AG04450 (cell line): ENCODE measurements at places on chromosomes 6 and 20.

- no peak for DNase-seq
Measured at GRCh38 chr20:62430311-62430853, 3.0 kb upstream of the RBBP8NL start.

DNA sequence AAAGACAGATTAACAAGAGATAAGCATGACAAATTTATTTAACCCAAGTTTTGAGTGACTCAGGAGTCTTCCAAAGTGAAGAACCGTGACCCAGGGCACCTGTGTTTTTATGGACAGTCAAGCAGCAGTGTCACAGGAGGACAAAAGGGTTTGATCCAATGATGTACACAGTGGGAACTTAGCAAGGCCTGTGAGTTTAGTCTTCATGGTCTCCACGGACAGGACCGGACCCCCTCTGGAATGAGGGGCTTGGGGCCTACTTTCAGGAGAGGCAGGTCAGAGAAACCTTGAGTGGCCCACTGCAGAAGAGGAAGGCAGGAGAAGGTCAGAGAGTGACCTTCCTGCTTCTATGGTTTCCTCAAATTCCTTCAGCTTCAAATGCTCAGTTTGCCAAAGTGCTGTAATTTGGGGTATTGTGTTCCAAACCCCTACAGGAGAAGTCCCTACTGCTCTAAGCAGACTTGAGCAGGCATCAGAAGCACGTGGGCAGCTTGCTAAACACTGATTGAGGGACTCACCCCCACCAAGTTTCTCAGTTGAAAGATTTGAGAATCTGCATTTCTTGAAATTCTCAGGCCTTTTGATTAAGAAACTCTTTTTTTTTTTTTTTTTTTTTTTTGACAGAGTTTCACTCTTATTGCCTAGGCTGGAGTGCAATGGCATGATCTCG lies 26.4 kb upstream of the ZMYND8 start:
- DNase-seq, result no peak

- DNase-seq, result no peak
Measured at GRCh38 chr6:27575594-27576361, 102.9 kb upstream of the ZNF184 start.

DNA sequence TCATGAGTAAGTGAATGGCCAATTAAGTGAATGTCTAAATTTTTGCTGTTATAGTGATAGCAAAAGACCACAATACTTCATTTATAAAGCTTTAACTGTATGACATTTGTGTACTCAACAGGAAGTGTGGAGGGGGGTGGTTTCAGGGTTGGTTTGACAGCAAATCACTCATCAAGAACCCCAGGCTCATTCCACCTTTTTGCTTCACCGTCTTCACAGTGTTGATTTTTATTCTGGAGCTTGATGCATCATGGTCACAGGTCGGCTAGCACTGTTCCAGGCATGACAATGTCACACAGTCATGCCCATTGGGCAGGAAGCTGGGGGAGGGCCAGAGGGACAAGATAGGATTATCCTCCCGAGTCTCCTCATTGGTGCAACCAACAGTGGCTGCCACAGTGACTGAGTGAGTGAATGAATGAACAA lies 75.0 kb downstream of the MDGA1 start:
- no peak for DNase-seq

- no peak for DNase-seq
Measured at GRCh38 chr6:37820718-37821079, 1.2 kb downstream of the ZFAND3 start.

- no peak for DNase-seq
Measured at GRCh38 chr20:31674895-31675827, 37.4 kb downstream of the COX4I2 start.

DNA sequence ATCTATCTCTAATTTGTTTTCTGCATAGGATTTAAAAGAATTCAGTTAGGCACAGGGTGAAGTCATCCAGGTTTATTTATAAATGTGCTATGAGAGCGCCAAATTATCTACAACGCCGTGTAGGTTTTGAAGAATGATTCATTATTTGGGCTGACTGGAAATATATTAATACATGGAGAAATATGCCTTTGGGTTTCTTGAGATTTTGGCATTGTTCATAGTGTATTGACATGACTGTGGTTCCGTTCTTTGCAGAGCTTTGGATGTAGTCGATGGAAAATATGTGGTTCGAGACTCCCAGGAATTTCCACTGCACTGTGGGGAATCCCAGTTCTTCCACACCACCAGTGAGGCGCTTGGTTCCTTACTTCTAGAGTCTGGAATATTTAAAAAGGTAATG lies 90.9 kb downstream of the CRYBG1 start:
- DNase-seq, result no peak

GRCh38 chr6:129635396-129636130 lies 74.4 kb downstream of the ARHGAP18 start:
- no peak for DNase-seq

DNA sequence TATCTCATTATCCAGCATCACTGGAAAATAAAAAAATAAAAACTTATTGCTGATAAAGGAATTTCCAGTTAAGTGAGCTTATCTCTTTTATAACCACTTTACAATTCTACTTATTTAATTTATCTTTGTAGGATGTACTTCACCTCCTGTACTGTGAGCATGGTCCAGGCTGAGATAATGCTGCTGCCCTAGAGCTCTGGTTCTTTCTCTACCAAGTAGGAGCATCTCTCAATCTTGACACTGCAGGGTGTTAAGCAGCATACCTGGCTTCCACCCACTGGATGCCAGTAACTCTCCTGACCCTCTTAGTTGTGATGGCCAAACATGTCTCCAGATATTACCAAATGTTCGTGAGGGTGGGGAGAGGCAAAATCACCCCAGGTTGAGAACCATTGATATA lies 454.5 kb downstream of the ADGRB3 start:
- DNase-seq, result no peak

GRCh38 chr6:115675443-115675842 lies 385.2 kb downstream of the FRK start:
- DNase-seq, result no peak

- no peak for DNase-seq
Measured at GRCh38 chr6:107030151-107030550, 2.2 kb downstream of the MTRES1 start.

- no peak for DNase-seq
Measured at GRCh38 chr6:43997345-43997677, 129.9 kb downstream of the MRPL14 start.

- no peak for DNase-seq
Measured at GRCh38 chr6:106446287-106446885, 85.9 kb downstream of the CRYBG1 start.

DNA sequence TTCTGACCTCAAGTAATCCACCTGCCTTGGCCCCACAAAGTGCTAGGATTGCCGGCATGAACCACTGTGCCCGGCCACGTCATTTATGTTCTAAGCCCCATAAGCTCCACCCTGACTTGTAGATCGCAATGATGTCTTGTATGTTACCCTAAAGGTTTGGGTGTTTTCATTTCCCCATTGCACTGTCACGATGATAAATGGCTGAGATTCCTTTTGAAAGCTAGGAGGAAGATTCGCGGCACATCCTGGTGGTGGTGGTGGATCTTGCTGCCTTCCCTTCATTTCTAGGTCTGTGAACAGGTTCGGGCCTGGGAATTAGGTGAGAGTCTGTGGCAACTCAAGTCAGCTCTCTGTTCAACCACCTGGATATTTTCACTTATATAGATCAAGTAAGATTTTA lies 28.3 kb downstream of the MUC22 start:
- DNase-seq, result no peak

- DNase-seq, result no peak
Measured at GRCh38 chr20:23654000-23654399, 16.2 kb upstream of the CST3 start.

GRCh38 chr6:151240791-151241642 lies 1.2 kb downstream of the AKAP12 start:
- peak; percentile 13 for DNase-seq

DNA sequence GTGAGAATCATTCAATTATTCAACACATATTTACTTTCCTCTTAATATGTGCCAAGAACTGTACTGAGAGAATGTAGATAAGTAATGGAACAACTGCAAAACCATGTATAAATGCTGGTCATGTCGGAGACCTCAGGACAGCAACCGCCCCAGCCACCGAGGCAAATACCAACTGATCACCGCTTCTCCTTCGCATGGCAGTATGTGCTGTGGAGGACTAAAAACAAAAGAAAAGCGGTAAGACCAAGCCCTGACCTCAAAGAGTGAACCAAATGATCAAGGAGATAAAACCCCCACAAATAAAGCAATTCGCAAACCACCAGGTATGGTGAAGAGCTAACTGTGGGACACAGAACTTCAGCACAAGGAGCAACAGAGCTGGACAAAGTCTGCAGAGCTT lies 104.3 kb downstream of the TRERF1 start:
- no peak for DNase-seq

DNA sequence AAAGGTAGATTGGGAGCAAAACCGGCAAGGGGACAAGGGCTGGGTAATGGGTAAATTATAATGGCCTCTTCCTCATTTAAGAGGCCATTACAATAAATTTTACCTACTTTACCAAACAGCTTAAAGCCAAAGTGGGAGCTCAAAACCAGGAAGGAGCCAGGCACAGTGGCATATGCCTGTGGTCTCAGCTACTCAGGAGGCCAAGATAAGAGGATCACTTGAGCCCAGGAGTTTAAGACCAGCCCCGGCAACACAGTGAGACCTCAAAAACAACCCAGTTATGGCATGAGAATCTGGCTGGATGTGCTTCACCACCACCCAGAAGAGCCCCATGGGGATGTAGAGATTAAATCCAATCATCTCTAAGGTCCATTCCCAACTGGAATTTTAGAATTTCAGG lies 52.9 kb upstream of the TAF8 start:
- DNase-seq, result no peak

GRCh38 chr20:48064929-48065328 lies 279.6 kb upstream of the SULF2 start:
- no peak for DNase-seq

- DNase-seq, result no peak
Measured at GRCh38 chr20:46010491-46011391, 2.0 kb downstream of the MMP9 start.

- DNase-seq, result no peak
Measured at GRCh38 chr6:24891004-24891403, 44.8 kb downstream of the RIPOR2 start.

- no peak for DNase-seq
Measured at GRCh38 chr6:43103253-43103876, 27.3 kb downstream of the PTK7 start.

- DNase-seq, result no peak
Measured at GRCh38 chr6:92510137-92510536, 909.2 kb downstream of the EPHA7 start.

DNA sequence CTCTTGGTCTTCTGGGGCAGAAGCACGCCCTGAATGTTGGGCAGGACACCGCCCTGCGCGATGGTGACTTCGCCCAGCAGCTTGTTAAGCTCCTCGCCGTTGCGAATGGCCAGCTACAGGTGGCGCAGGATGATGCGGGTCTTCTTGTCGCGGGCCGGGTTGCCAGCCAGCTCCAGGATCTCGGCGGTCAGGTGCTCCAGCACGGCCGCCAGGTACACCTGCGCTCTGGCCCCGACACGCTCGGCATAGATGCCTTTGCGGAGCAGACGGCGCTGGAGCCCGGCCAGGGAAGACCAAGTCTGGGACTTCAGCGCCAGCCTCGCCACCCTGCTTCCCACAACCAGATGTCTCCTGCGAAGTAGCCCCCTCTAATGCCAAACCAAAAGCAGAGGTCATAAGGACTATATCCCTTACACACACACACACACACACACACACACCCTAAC lies 8.0 kb upstream of the SLC17A3 start:
- DNase-seq, result no peak

DNA sequence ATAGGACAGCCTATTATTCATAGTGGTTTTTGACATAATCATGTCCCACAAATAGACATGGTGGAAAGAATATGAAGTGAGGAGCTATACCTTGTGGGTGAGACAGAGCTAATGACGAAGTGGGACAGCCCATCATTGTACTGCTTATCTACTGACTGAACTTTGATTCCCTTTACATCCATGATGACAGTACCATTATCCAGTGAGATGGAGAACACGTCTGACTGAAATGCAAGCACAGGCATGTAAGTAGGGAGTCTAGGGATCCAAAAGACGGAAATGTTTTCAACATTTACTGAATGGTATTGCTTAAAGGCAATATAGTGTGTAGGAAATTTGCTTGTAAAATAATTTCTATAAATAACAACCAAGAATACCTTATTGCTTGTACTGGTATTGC lies 43.5 kb downstream of the FAM229B start:
- no peak for DNase-seq

GRCh38 chr6:169172456-169172855 lies 81.2 kb downstream of the THBS2 start:
- DNase-seq, result no peak

GRCh38 chr6:41066867-41067304 lies 5.3 kb downstream of the OARD1 start:
- peak; percentile 73 for DNase-seq

DNA sequence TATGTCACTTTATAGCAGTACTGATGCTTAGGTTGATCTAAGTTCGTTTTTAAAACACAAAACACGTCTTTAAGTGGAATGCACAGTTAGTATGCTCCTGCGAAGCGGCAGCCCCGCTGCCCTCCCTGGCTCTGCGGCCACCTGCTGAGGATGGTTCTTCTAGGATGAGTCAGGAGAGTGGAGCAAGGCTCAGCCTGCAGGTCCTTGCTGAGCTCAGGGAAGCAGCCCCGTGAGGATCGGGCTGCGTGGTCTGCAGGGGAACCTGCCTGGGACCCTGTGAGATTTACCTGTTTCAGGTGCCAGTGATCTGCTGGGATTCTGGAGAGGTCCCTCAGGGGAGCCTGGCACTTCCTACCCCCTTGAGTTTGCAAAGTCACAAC lies 57.5 kb downstream of the SYNJ2 start:
- no peak for DNase-seq

- DNase-seq, result no peak
Measured at GRCh38 chr6:34352305-34352937, 40.0 kb downstream of the NUDT3 start.

- no peak for DNase-seq
Measured at GRCh38 chr6:72711731-72712130, 89.9 kb downstream of the KCNQ5 start.

- DNase-seq, result no peak
Measured at GRCh38 chr6:160986851-160987250, 4.7 kb upstream of the MAP3K4 start.

DNA sequence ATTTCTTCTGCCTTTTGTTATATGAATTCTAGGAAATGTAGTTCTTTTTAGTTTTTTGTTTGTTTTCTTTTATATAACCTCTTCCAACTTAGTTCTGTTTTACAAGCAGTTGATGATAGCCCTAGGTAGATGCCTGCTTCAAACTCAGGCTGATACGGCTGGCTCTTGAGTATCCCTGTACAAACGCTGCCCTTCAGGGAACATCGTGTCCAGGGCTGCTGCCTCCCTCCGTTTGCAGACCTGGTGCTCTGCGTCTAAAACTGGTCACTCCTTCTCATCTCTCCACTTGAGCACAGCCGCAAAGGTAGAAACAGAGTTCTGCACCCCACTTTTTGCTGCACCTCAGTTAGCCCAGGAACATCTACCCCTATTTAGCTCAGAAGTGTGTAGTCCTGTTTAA lies 310.1 kb downstream of the PRL start:
- no peak for DNase-seq

GRCh38 chr6:168030908-168031307 lies 33.4 kb downstream of the KIF25 start:
- DNase-seq, result no peak

GRCh38 chr6:34143884-34144580 lies 1.9 kb downstream of the GRM4 start:
- no peak for DNase-seq

GRCh38 chr6:146582857-146583256 lies 15.9 kb upstream of the ADGB start:
- DNase-seq, result no peak

GRCh38 chr6:143959927-143960326 lies 48.1 kb downstream of the PLAGL1 start:
- DNase-seq, result no peak
